ENCODE measurements at places on chromosomes 5 and 9.

GRCh38 chr9:21077781-21078180 lies at the start of gene IFNB1:
Gene IFNB1, minus strand, starts transcription at chr9:21077942. Its CDS starts 73 bp downstream, at chr9:21077869.
- no peak for DNase-seq

- no peak for DNase-seq
Observed at GRCh38 chr5:135823881-135824280, 10.6 kb upstream of the SLC25A48 start.

DNA sequence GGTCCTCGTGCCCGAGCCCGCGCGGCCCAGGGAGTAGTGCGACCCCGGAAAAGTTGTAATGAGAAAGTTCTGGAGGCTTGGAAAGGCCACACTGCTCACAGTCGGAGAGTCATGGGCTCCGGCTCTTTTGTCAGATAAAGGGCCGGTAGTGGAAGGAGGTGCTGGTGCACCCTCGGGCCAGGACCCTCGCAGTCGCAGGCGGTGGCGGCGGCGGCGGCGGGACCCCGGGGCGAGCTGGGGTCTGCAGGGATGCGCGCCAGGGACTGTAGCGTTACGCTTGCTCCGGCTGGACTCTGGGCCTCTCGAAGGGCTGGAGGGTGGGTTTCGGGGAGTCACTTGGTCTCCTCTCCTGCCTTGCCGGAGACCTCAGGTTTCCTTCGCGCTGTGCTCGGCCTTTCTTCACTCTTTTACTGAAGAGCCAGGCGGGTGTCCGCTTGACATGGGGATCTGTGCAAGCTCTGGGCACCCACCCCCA lies 1.5 kb downstream of the RORB start:
- DNase-seq, result no peak

- no peak for DNase-seq
Observed at GRCh38 chr9:110426052-110426709, 88.5 kb upstream of the TXNDC8 start.

DNA sequence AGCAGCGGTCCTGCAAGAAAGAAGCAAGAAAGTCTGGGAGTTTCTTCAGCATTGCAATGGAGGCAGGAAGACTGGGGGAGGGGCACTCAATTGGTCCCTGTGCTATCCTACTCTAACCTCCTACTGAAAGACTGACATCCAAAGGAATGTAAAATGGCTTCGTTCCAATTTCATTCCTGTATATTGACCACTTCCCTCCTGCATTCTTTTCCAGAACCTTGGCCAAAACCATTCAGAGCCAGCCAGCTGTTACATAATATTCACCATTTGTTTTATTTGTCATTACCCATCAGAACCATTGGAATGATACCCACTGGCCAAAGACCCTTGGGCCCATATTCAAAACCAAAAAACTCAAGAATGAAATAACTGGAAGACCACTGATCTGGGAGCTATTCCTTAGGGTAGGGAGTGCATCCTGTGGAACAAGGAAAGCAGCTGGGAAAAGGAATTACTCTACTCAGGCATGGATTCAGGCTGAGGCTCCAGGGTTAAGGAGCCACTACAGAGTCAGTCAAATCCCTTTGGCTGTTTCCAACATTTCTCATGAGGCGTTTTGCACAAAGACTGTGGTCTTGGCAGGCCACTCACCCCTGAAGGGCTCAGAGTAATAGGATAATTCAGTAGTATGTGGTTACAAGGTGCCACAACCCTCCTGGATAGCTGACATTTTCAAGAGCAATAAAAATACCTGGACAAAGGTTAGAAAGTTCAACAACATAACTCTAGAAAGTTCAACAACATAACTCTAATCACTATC lies 148.7 kb upstream of the SLC1A3 start:
- no peak for DNase-seq

GRCh38 chr9:108184941-108185340 lies 670.8 kb downstream of the ACTL7B start:
- DNase-seq, result no peak

DNA sequence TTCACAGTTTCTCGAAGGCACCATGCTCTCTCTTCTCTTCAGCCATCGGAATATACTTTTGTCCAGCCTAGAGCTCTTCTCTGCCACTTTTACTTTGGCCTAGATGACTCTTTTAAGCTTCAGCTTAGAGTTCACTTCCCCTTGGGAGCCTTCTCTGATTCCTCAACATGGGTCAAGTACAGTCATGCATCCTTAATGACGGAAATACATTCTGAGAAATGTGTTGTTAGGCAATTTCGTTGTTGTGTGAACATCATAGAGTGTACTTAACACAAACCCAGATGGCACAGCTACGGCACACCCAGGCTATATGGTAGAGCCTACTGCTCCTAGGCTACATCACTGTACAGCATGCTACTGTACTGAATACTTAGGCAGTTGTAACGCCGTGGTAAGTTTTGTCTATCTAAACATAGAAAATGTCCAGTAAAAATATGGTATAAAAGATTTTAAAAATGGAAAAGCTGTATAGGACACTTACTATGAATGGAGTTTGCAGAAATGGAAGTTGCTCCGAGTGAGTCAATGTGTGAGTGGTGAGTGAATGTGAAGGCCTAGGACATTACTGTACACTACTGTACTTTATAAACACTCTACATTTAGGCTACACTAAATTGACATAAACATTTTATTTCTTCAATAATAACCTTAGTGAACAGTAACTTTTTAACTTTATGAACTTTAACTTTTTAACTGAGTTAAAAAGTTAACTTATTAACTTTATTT lies 15.1 kb upstream of the TNFSF15 start:
- no peak for DNase-seq

DNA sequence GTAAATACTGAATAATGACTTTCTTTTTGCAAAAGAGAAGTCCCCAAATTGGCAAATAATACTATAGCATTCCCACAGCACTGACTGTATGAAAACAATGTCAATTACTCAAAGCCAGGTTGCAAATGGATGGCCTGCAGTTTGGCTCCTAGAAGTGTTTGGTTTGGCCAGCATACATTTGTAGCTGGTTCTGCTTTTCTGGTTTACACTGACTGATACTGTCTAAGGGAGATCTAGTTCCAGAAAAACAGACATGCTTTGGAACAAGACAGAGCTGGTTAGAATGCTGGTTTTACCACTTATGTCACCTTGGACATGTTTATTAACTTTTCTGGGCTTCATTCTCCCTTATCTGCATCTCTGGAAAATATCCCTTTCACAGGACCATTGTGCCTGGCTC lies 81.5 kb upstream of the TRPM3 start:
- DNase-seq, result no peak

- DNase-seq, result no peak
Observed at GRCh38 chr9:93081931-93082330, 14.1 kb upstream of the CARD19 start.

- DNase-seq, result no peak
Observed at GRCh38 chr9:19145881-19146280, 18.6 kb upstream of the PLIN2 start.

DNA sequence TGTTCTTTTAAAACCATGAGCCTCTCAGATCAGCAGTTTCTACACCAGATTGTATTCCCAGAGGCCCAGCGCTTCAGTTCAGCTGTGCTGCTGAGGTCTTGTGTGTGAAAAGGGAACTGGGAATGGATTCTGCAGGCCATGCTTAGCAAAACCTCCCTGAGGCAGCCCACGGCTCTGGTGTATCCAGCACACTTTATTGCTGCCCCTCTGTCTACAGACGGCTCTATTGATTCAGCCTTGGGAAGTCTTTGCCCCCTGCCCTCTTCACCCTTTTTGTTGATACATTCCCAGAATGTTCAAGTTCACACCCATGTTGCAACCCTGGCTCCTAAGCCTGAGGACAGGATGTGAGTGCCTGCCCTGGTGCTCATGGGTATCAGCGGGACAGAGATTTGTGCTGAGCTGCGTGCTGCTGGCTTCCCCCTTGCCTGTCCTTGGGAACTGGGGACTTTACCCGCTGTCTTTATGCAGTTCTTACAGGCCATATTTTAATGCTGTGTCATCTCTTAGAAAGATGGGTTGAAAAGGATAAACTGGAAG lies 37.3 kb downstream of the ARHGAP26 start:
- no peak for DNase-seq
